HS-27A (cell line): ENCODE measurements at places on chromosomes 11 and 22.

GRCh38 chr11:38461751-38462150, 1863.7 kb upstream of the RAG2 start:
- DNase-seq: no peak

DNA sequence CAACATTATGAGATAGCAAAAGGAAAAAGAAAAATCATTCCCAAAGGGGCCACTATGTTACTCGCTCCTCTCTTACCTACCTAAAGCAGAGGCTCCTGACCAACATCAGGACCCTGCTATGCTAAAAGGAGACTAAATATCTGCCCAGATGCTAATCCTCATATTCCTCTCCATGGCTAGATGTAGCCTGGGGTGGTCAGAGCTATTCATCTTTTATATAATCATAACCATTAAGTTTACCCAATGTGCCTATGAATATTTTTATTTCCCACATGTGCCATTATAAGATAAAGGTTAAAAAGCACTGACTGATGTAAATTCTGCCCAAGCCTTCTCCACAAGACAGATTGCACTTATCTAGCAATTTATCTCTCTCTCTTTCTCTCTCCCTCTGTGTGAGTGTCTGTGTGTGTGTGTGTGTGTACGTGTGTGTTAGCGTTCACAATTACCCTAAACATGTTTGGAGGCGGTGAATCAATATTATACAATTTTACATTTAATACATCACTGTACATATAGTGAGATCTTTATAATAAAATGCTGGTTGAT, 41.2 kb upstream of the ANO5 start:
- DNase-seq: no peak

- no peak for DNase-seq
Observed at GRCh38 chr22:29128891-29129807, 56.3 kb downstream of the KREMEN1 start.

DNA sequence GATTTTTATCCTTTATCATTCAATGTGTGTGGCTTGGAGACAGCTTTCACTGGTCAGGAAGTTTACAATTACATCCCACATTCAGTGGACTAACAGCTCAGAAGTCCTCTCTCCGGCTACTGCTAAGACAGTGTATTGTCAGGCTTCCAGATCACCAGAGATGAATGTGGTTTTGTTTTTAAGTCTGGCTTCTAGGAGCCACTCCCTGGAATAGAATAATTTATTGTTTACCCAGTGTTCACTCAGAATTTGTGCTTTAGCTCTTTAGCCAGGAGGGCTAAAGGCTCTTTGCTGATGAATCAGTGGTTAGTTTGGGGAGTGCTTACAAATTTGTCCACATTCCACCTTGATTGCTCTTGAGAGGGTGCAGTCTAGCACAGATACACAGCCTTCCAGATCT, 26.5 kb downstream of the TRIM77 start:
- no peak for DNase-seq

DNA sequence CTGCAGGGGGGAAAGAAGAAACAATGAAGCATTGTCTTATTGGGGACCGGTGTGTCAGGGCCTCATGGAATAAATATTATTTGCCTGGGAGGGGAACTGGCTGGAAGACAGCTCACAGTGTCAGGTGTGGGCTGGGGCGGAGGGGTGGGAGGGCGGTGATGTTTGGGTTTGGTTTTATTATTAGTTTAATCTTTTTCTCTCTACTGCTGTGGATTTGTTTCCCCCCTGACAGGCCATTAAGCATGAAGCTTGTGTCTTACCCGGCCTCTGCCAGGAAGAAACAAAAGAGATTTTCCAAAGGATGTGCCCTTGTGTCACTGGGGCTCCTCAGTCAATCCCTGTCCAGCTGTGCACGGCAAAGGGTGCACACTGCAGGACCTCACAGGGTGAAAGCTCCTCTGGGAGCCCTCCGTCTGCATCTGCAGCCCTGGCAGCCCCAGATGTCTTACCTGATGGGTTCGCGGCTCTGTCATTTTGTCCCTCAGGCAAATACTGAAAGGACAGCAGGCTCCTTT, 203.1 kb upstream of the TMEM45B start:
- DNase-seq: no peak

- DNase-seq: no peak
Observed at GRCh38 chr11:66339686-66340483, 3.7 kb upstream of the RIN1 start.

- no peak for DNase-seq
Observed at GRCh38 chr11:35845860-35846259, 98.0 kb upstream of the LDLRAD3 start.

DNA sequence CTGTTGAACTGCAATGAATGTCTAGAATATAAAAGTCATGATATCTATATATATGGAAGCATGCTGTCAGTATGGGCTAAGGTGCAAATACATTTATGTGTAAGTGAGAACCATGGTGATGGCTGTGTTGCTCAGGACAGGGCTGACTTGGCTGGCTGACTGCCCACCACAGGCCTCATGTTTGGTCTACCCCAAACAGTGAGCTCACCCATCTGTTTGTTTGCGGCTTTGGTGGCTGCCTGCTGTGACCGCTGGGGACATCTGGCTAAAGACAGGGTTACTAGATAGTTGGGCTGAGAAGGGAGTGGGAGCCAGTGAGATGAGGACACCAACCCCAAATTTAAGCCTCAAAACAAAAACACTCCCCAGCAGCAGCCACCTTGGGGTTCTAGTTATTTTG, 6.3 kb downstream of the CD44 start:
- DNase-seq: no peak

DNA sequence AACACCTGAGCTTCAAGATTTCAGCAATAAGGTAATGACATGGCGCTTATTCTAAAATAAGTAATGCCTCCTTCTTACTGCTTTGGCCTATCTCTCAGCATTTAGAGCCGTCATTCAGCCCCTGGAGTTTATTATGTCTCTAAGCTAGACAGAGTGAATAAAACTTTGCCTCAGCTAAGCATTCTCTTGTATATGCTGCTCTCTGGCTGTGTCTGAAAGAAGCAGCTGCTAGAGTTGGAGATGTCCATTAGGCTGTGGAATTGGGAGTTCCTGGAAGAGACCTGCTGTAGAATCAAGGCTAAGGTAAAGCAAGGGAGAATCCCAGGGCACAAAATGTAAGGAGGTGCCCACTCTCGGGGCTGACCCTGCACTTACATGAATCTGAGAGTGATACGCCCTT, 35.5 kb upstream of the TTC12 start:
- no peak for DNase-seq

- no peak for DNase-seq
Observed at GRCh38 chr11:75773595-75774353, 5.2 kb downstream of the DGAT2 start.

- no peak for DNase-seq
Observed at GRCh38 chr11:73265853-73266645, 6.1 kb upstream of the P2RY6 start.

DNA sequence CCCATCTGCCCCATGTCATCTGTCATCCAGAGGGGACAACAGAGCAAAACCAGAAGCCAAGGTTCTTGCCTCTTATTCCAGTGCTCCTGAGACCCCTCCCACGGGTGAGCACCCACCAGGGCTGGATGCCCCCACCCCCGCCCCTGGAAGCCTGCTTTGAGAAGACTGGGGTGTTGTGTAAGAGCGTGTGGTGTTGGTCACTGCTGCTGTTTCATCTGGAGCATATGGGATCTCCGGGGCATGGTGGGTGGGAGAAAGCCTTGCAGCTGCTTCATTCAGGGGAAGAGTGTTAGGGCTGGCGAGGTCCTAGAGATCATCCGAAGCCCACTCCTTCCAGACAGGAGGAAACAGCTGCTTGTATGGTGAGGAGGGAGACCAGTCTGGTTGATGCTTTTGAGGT, 54.1 kb downstream of the CHRDL2 start:
- DNase-seq: no peak

DNA sequence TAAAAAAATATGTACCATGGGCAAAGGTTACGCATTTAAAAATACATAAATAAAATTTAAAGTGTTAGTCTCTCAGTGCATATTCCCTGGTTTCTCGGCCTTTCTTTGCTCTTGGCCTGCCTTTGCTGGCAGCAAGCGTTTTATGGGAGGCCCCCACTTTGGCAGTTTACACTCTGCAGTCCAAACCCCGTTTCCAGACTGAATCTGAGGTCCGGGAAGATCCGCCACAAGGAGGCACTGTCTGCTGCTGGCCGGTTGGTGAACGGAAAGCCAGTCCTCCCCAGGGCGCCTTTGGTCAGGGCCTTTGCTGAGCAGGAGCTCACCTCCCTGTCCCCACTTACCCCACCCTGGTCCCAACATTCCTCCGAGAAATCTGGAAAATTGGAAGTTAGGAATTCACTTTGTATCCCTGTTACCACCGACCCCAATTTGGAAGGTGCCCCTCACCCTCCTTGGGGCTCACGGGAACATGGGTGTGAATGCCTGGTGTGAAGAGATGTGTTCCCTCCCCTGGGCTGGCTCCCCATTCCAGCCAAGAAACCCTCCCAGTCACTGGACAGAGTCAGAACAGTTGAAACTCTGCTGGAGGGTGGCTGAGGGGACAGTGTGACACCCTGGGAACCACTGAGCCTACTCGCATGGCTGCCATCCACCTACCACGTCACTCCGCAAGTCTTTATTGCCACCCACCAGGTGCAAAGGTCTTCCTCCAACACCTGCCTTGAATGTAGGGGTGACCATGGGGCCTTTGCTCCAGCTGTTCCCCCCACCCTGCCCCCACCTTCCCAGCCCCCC, 9.4 kb upstream of the SF1 start:
- no peak for DNase-seq

- DNase-seq: peak; percentile 20
Observed at GRCh38 chr11:10858439-10859325, 829 bp upstream of the ZBED5 start.

GRCh38 chr22:22878211-22878570, 9.4 kb upstream of the IGLL5 start:
- DNase-seq: no peak

DNA sequence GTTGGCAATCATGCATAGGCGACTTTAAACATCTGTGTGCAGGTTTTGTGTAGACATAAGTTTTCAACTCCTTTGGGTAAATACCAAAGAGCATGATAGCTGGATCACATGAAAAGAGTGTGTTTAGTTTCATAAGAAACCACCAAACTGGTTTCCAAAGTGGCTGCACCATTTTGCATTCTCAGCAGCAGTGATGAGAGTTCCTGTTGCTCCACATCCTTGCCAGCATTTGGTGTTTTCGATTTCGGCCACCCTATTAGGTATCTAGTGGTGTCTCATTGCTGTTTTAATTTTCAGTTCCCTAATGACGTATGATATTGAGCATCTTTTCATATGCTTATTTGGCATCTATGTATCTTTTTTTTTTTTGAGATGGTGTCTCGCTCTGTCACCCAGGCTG, 62.8 kb upstream of the CCND1 start:
- DNase-seq: no peak

DNA sequence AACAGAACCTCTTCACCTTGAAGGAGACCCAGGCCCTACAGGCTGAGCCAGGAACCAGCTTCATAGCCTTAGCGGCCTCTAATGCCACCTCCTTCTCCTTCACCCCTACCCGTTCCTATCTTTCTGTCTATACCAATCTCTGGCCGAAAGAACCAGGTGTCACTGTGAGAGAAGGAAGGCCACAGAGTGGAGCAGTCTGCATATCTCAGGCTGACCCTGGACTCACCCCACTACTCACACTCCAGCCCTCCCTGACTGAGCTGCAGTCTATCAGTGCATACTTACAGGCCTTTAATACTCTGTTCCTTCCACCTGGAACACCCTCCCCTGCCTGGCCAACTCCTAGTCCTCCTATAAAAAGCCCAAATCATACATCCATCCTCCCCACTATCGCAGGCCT, 32.7 kb downstream of the ARAP1 start:
- DNase-seq: no peak

DNA sequence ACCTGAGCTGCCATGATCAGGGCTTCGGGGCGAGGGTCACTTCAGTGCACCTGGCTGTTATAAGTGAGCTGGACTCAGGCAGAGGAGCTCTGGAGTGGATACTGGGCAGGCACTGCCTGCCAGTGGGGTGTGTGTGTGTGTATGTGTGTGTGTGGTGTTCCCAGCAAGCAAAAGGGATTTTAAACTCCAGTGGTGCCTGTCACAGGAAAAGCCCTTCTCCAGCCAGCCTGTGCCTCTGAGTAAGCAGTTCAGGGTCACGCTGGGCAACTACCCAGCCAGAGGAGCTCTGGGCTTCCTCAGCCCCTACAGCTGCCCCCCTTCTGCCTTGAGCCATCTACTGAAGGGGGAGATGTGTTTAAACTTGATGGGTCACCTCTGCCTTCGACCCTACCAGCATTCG, 109.0 kb downstream of the OSBP2 start:
- no peak for DNase-seq

DNA sequence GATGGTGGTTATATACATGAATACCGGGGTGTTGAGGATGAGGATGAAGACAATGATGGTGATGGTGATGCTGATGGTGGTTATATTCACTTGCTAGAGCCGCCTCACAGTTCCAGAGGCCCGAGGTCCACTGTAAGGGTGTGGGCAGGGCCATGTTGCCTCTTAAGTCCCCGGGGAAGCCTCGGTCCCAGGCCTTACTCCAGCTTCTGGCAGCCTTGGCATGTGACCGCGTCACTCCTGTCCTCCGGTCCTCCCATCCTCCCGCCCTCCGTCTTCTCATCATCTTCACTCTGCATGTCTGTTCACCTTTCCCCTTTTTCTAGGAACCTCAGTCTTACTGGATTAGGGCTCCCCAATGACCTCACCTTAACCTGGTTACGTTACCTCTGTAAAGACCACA, 54.6 kb downstream of the IGLL1 start:
- no peak for DNase-seq

- no peak for DNase-seq
Observed at GRCh38 chr22:18035751-18036150, 11.4 kb upstream of the MICAL3 start.

- DNase-seq: peak; percentile 35
Observed at GRCh38 chr11:46889689-46890475, 28.5 kb downstream of the LRP4 start.

DNA sequence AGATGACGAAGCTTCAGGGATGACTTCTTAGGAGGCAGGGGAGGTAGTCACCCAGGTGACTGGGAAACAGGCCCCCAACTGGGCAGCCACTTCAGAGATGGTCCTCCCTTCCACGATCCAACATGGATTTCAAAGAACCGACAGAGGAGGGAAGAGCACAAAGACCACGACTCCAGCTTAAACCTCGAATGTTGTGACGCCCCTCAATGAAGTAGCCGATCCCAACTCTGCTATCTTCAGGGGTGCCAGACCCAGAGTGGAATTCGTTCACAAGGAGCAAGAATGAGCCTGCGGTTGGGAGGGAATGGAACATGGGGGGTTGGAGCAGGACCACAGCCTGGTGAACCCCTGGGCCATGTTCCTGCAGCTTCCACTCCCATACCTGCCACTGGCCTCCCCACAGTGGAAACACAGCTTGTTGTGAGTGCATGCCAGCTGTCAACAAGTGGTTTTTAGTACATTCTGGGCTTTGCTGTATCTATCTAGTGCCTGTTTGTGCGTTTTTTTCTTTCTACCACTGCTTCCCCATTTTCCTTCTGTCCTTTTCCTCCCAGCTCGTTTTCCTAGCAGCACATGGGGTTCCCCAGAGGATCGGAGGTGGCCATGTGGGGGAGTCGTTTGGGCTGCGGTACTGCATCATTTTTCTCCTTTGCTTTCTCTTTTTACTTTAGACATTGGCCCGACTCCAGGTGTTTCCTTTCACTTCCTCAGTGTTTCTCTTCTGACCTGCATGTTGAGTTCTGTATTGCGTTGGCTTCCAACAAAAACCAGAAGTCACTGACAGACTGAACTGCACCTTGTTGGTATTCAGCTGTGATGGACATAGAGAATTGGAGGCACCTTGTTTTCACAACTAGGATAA, 65.8 kb downstream of the MORC2 start:
- DNase-seq: no peak
